HT-29 (cell line): ENCODE measurements at places on chromosomes 7 and 10. TPM values are rescaled to one million over a fixed set of nuclear protein-coding genes. Genes with fewer than 3 reads are reported as not detected.
A peak's percentile ranks its signal among the peaks of the same experiment; 100 is the strongest.

- peak; percentile 95 for DNase-seq
These were observed 679 bp downstream of the MCM7 start for GRCh38 chr7:100100420-100101015.

DNA sequence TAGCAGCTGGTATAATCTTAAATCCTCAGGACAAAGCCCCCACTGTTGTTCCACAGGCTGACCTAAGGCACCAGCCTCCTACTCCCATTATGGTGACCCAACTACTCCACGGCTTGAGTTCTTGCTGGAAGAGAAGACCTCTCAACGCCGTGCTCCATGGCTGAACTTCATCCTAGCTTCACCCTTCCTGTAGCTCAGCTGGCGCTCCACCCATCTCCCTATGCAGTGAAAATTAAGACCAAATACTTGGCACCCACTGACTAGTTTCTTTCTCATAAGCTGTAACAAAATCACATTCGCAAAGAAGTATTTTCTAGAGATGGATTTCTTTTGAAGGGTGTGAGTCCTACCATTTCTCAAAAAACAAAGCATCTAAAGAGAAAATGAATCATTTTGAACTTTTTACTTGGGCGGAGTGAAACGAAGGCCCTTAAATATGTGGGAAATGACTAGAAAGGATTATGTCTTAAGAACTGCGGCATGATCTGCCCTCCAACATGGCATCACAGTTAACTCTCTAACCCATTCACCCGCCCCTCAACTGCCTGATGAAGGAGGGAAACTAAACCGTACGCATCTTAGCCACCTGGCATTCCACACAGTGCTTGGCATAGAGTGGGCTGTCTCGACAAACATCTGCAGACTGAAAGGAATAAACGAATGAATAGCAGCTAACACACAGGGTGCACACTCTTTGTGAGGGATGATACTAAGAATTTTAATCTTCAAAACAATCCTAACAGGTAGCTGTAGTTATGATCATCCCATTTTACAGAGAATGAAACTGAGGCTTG is 32.7 kb downstream of the GFRA1 start:
- no peak for DNase-seq

DNA sequence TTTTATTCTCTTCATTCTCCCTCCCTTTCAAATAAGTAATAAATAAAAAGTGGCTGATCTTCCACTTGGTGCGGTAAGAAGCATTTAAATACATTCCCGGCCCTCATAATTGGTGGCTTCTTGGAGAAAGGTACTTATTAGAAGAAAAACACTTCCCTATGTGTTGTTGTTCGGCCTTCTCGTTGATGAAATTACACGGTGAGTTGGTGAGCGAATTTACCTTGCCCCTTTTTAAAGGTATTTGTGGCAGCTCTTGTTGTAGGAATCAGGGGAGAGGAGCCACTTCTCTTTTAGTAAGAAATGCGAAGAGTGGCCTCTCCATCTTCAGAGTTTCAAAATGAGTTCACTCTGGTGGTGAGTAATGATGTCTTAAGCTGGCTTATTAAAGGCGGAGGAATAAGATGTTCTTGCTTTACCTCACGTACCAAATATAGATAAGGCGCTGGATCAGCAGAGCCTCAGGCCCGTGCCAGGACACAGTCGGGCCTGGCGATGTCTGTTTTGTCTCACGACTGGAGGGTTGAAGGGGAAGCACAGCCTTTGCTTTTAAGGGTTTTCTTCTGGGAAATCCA is 135.9 kb downstream of the CUX1 start:
- no peak for DNase-seq

GRCh38 chr7:15015545-15016314 is 113.2 kb upstream of the DGKB start:
- DNase-seq = peak; percentile 90

- no peak for DNase-seq
These were observed 211.1 kb upstream of the GALNT17 start for GRCh38 chr7:70920876-70921275.

DNA sequence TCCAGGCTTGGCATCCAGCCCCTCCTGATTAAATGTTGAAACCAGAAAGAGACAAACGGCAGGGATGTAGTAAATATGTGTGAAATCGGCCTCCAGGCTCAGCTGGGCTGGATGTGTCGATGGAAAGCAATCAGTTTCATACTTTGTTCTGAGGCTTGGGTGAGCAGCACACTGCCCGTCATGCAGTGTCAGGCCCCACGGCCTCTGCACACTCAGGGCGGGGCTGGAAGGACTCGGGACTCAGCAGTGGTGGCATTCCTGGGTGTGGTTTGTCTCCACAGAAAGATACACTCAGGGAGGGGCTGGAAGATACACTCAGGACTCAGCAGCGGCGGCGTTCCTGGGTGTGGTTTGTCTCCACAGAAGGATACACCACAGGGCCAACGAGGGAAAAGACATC is 22.0 kb downstream of the ADGRA1 start:
- no peak for DNase-seq

DNA sequence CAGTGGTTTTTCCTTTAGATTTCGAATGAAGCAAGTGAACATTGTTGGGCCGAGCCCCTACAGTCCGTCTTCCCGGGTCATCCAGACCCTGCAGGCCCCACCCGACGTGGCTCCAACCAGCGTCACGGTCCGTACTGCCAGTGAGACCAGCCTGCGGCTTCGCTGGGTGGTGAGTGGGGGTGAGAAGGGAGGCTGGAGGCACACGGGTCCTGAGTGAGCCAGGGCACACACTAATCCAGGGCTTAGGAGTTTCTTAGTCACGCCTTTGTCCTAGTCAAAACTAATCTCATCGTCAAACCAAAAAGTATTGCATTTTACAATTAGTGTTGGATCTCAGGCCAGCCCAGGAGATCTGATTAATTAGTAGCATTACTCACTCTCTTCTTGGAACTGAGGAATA is 568.8 kb upstream of the FOXK1 start:
- DNase-seq = no peak

DNA sequence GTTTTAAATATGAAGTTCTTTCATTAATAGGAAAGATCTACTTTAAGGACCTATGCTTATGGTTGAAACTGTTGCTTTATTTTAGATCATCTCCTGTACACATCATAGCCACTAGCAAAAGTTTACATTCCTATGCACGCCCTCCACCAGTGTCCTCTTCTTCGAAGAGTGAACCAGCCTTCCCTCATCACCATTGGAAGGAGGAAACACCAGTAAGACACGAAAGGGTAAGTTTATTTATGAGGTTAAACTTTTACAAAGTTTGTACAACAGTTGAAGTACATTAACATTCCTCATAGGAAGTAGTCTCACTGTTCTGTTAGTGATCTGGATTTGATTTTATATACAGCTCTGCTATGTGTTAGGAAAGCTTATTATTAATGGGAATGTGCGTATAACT is 16.9 kb downstream of the HBP1 start:
- no peak for DNase-seq

DNA sequence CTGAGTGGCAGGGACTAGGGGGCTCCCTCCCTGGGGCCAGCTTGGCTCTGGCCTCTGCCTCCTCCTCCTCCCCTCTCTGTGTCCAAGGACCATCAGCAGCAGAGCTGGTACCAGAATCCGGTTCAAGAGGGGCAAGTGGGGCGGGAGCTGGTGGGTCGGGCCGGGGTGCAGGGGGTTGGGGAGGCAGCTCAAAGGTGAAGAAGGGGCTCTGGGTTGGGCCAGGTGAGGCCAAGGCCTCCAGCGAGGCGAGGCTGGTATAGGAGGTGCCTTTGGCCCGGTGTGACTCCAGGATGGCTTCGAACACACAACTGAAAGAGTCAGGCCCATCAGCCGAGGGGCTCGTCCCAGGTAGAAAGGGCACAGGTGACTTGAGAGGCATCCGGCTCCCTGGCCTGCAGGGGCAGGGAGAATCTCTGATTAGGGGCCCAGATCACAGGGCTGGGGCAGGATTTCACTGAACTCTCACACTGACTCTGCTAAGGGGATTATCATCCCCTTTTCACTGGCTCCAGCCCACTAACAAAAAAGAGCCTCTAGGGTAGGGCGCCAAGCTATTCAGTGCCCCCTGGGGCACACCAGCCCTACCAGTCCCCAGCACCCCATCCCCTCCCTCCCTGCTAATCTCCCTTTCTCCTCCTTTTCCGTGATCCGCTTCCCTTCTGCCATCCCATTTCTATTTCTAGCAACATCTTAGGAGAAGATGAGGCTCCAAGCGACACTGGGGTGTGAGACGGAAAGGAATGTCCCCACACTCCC is 4.6 kb downstream of the PSD start:
- DNase-seq = no peak

The PTF1A gene
- not detected in 2 replicates for total RNA-seq

The SLC29A3 gene
- total RNA-seq = 4.1 and 4.4 TPM in 2 replicates

The UBE2D4 gene
- 16.8 and 21.0 TPM in 2 replicates for total RNA-seq

The MYO1G gene
- total RNA-seq = 0.08 and 0.31 TPM in 2 replicates

The IFIT2 gene
- total RNA-seq = 1.7 and 4.0 TPM in 2 replicates

The COL13A1 gene
- 0.05 and 0.18 TPM in 2 replicates for total RNA-seq
